ENCODE measurements at places on chromosomes 3 and 15.

GRCh38 chr15:74383695-74384565 lies 16.5 kb upstream of the CYP11A1 start:
- no peak for ATAC-seq

DNA sequence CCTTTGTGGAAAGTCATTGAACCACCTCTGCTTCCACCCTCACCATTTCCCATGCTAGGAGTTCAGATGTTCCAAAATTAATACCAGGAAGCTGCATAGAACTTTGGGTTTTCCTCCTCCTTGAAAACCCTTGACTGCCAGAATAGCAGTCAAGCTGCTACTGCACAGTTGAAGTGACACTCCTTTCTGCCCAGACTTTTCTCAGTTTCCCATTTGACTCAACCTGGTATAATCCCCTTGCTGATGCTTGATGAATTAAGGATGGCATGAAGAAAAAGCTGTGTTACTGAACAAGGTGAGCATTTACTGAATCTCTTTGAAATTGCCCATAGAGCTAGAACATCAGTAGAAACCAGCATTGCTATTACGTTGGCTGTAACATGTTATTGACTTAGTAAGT lies 286.0 kb downstream of the EDEM1 start:
- ATAC-seq, result no peak

GRCh38 chr3:63896332-63897030 lies 15.7 kb downstream of the SCAANT1 start:
- no peak for ATAC-seq

GRCh38 chr15:38701149-38701548 lies 136.5 kb upstream of the RASGRP1 start:
- ATAC-seq, result no peak

GRCh38 chr15:78291698-78292097 lies 7.7 kb downstream of the SKIC8 start:
- no peak for ATAC-seq

GRCh38 chr3:4505688-4506558 lies 12.8 kb downstream of the ITPR1 start:
- no peak for ATAC-seq

- ATAC-seq, result no peak
These were observed 173.1 kb upstream of the CMC1 start for GRCh38 chr3:28068342-28068741.

- no peak for ATAC-seq
These were observed 58.1 kb downstream of the DGKG start for GRCh38 chr3:186303965-186304364.

DNA sequence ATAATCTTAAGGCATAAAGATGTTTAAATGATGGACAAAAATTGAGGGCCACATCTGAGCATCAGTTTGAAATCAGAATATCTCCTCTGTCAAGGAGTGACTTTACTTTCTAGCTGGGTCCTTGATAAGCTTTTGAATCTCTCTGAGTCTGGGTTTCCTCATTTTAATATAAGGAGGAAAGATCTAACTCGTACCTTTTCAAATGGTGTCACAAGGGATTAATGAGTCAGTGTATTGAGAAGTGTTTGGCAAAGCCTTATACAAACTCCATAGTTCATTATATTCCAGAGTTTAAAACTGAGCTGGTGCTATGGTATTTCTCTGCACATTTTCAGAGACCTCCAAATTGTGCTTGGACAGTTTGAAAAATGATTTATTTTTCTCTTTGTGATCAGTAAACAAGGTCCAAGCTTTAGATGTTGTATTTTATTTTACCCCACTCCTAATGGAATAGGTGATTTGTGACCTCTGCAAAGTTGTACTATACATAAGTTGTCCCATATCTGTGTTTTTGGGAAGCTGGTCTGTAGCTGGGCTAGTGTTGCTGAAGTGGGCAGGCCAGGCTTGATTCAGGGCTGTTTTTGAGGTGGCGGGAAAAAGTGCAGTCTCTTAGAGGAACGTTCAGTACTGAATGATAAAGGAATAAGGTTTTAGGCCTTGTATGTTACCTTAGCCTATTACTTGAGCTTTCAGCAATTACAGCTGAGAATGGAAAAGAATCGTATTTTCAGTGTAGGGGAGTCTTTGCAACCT lies 5.6 kb downstream of the FNDC3B start:
- no peak for ATAC-seq

GRCh38 chr3:14475621-14476020 lies 64.5 kb downstream of the GRIP2 start:
- ATAC-seq, result no peak

GRCh38 chr3:33921608-33922007 lies 123.2 kb downstream of the PDCD6IP start:
- ATAC-seq, result no peak

- ATAC-seq, result no peak
These were observed 812 bp downstream of the TEX55 start for GRCh38 chr3:119146578-119147375.

- ATAC-seq, result no peak
These were observed 69.0 kb downstream of the SQOR start for GRCh38 chr15:45703670-45704328.

- ATAC-seq, result no peak
These were observed 778 bp downstream of the CRBN start for GRCh38 chr3:3178498-3179328.

DNA sequence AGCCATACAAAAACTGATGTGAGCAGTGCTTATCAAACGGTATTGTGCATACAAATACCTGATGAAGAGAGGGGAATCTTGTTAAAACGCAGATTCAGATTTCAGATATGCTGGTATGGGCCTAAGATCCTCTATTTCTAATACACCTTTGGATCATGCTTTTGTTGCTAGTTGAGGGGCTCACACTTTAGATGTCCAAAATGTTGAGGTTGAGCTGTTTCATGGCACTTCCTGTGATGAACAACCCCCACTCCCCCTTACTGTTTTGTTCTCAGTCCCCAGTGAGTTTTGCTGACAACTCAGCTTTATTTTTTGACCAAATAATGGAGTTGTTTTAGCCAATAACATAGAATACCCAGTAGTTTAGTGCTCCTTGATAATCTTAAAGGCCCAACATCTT lies 53.2 kb downstream of the ROBO2 start:
- no peak for ATAC-seq

GRCh38 chr3:99753268-99753975 lies 64.2 kb upstream of the CMSS1 start:
- ATAC-seq, result peak; percentile 78

DNA sequence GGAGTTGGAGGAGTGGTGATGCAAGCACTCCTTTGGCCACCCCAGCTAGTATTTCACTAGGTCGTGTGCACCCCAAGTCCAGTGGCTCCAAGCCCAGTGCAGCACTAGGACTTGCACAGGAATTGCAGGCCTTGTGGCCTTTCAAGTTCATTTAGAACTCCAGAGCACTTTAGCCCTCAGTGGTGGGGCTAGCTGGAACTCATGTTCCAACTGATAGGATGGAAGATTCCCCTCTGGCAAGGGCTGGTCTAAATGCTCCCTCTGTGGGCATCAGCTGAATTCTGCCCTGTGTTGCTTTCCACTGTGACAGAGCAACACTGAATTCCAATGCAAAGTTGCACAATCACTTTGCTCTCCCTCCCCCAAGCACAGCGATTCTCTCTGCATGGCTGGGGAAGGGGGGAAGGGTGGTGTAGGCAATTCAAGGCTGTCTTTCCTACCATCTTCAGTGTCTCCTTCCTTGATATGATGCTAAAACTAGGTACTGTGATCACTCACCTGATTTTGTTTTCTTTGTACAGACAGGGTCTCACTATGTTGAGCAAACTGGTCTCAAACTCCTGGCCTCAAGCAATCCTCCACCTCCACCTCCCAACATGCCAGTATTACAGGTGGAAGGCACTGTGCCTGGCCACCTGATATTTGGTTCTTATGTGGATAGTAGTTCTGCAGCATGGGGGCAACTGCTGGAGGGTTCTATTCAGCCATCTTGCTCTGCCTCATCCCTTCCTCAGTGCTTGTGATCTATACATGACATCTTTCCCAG lies 10.3 kb downstream of the USF3 start:
- no peak for ATAC-seq

DNA sequence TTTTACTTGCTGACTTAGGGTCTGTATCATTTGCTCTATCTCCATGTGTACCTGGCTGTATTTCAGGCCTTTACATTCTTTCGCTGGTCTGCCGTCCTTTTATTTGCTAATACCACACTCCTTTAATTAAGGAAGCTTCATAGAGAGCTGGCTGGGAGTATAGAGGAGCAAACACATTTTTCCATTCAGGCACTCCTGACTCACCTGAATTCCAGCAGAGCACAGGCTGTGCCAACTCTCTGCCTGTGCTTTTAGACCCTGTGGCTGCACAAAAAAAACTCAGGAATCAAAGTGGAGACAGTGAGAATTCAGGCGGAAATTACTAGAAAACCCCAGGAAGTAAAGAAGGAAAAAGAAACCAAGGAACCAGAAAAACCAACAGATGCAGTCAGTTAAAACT lies 29.0 kb upstream of the ATP10A start:
- no peak for ATAC-seq

DNA sequence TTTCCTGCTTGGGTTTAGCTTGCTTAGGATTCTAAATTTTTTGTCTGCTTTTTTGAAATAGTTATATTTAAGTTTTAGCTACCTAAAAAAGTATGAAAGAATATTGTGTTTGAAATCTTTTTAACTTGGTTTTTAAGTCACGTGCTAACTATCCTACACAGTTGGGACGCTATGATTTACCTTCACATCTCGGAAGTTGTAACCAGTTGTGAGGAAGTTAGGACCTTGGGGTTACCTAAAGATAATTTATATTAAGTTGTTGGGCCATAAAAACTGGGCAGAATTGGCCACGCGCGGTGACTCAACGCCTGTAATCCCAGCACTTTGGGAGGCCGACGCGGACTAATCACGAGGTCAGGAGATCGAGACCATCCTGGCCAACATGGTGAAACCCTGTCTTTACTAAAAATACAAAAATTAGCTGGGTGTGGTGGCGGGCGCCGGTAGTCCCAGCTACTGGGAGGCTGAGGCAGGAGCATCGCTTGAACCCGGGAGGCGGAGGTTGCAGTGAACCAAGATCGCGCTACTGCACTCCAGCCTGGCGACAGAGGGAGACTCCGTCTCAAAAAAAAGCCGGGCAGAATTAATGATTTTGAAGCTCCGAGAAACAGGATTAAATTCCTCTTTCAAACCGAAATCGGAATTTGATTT lies 1.0 kb downstream of the ZFAND6 start:
- no peak for ATAC-seq

DNA sequence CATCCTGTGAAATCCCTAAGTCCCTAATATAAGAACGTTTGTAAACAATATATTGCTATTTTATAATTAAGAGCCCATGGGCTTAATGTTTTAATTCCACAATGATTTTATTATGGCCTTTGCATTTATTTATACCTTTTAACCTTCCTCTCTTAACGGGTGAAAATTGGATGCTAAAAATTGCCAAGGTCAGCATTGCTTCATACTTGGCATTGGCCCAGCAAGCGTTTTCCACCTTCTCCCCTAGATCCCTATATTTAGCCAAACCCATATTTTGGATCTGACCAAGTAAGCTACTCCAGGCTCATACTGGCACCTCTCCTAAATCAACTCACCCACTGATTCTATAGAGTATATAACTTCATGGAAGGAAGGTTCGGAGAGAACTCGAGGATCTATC lies 188.0 kb upstream of the NR2F2 start:
- no peak for ATAC-seq

DNA sequence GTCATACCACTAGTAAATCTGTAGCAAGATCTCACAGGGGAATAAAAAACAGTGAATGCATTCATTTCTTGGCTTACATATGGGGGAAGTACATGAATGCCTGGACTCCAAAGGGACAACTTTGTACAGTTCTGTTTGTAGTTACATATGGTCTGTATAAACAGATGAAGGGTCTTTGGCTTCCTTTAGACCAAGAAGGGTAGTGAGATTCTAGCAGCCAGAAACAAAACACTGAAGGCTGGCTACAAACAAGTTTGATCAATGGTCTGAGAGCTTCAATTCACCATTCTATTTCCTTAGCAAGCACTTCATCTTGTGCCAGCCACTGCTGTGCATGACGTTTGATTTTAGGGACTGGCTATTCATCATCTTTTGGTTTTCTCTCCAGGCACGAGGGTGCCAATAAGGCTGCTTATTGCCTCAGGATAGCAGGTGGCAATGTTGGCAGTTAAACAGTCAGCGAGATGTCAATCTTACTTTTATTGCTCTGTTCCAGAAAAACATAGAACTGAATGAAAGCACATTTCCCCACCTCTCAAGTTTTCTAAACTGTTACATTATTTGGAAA lies 313.7 kb upstream of the COL8A1 start:
- no peak for ATAC-seq

GRCh38 chr3:137946356-137946973 lies 63.5 kb upstream of the CLDN18 start:
- ATAC-seq, result peak; percentile 77

GRCh38 chr3:111861391-111861790 lies 2.3 kb downstream of the PHLDB2 start:
- ATAC-seq, result no peak

- no peak for ATAC-seq
These were observed 39.8 kb downstream of the CYP19A1 start for GRCh38 chr15:51298620-51299019.

GRCh38 chr3:58404396-58404795 lies 29.2 kb downstream of the PDHB start:
- peak; percentile 92 for ATAC-seq

DNA sequence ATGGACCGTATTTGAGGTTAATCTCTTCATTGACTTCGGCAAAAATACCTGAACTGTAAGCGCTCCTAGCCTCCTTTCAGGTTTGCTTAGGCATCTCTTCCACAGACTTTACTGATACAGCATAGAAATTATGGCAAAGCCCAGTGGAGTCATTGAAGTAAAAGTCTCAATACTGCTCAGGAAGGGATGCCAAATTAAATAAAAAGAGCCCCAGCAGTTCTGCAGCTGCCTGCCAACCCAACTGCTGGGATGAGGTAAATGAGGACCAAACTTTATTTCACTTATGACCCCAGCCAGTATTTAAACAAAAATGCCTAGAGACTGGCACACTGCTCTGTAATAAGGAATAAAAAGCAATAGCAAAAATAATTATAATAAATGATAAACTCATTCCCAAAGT lies 65.4 kb downstream of the IQCH start:
- no peak for ATAC-seq

- no peak for ATAC-seq
These were observed 133.5 kb downstream of the WNT7A start for GRCh38 chr3:13746385-13746784.

GRCh38 chr3:55189359-55189801 lies 261.5 kb upstream of the LRTM1 start:
- no peak for ATAC-seq

GRCh38 chr3:58462829-58463180 lies 29.1 kb upstream of the KCTD6 start:
- no peak for ATAC-seq

- no peak for ATAC-seq
These were observed 6.5 kb downstream of the DAG1 start for GRCh38 chr3:49476563-49476962.

DNA sequence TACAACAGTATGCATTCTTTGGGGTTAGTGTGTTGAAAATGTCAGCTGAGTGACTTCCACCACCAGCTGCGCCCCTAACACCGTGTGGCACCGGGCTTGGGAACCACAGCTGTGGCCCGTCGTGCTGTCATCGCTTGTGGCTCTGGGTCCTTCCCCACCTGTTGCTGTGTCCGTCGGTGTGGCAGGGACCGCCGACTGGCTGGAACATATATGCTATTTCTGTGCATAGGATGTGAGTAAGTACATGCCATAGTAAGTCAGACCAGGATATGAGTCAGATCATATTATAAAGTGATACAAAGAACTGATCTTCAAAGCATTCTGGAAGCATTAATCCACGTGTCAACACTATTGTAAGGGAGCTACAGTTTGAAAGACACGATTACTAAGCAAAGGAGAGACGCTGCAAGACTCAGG lies 31.9 kb downstream of the EHD4 start:
- peak; percentile 16 for ATAC-seq

- ATAC-seq, result no peak
These were observed 29.4 kb upstream of the HEG1 start for GRCh38 chr3:125085166-125085565.

GRCh38 chr3:53803816-53804695 lies 42.2 kb downstream of the CHDH start:
- no peak for ATAC-seq

All from motor neuron (in vitro differentiated cells).